ENCODE measurements at places on chromosomes 1 and 21.

DNA sequence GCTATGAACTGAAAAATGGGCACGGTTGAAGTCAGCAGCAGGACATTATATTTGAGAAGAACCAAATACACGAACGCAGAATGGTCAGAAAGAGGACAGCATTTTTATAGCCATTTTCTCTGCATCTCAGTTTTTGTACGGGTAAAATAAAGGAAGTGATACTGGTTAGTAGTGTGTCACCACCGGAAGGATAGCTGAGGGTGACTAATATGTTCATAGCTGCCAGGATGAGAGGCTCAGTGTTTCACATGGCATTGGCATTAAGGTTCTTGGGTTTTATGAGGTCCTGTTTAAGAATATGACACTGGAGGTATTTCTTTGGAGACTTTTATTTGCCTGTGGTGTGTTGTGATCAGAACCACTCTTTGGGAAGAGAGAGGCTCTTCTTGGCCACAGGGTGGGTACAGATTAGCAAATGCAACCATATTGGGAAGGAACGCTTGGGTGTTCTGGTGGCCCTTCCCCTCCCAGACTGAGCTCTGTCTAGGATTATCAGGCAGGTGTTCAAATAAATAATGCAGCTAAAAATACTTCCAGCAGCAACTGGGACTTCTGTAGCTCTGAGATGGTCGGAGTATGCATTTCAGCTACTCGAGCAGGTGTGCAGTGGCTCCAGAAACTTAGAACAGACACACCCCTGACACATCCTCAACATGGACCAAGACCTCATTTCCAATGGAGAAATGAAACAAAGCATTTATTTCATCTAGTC lies 158.2 kb downstream of the PBX1 start:
- no peak for DNase-seq

DNA sequence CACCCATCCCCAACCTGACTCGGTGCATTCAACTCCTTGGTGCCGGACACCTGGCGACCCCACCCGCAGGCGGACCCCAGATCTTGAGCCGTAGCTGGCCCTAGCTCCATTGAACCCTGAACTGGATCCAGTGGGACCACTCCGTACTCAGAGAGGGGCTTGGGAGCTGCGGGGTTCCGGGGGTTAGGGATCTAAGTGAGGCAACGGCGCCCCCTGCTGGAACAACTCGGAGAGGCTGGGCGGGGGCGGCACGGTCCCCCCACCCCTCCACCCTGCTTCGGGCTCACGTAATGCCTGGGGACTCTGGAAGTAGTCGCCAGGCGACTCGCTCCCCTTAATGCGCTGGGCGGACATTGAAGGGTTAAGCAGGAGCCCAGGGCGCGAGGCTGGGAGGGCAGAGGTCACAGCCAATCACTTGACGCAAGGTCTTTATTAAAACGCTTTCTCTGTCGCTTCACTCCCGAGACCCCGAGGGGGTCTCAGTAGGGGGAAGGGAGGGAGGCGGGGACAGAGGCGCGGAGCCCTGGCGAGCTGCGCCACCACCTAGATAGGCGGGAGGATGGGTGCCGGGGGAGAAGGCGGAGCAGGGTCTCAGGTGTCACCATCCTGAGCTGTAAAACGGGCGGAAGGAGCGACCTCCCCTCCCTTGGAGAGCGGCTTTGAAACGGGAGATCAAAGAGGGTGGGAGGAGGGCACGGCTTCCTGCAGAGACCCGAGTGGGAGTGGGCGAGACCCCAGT lies 704 bp upstream of the CRABP2 start:
- DNase-seq: no peak

GRCh38 chr1:147769106-147769505 lies 8.7 kb upstream of the GJA5 start:
- DNase-seq: no peak

DNA sequence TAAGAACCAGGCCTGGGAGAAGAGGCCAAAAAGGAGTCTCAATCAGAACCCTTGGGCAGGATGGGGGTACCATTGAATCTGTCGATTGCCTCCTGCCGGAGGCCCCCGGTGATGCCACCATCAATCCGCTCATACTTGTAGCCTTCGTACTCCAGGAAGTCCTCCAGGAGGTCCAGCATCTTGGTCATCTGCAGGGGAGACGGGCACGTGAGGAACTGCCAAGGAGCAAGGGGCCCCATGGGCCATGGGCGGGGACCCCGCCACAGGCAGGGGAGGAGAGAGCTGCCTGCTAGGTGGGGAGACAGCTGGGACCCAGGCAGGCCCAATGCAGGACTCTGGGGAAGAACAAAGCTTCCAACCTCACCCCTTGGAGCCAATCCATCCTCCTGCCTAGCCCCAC lies 48.6 kb downstream of the CHD5 start:
- no peak for DNase-seq

DNA sequence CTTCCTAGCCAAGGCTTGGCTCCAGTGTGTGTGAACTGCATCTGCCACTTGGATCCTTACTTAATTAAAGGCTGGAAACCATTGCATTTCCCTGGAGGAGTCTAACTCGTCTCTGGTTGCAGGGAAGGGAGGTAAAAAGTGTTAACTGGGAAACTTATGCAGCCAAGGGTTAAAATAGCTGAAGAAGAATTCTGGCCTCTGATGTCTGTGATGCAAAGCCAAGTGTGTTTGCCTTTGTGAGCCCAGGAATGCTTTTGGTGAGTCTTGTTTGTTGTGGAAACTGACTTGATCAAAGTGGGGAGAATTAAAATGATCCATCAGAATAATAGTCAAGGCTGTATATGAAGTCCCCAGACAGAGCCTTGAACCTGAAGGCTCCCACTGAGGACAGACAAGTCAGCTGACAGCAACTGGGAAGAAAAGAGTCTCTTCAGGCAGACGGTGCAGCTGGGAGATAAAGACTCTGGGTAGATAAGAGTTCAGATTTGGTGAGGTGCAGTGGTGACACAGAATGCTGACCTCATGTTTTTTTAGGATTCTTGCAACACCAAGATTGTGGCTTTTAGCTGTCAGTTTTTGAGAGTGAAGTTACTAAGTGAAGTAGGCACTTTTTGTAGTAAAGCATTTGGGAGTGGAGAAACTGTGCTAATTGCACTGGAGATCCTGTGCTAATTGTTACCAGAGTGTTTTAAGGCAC lies 59.5 kb upstream of the WLS start:
- DNase-seq: no peak

DNA sequence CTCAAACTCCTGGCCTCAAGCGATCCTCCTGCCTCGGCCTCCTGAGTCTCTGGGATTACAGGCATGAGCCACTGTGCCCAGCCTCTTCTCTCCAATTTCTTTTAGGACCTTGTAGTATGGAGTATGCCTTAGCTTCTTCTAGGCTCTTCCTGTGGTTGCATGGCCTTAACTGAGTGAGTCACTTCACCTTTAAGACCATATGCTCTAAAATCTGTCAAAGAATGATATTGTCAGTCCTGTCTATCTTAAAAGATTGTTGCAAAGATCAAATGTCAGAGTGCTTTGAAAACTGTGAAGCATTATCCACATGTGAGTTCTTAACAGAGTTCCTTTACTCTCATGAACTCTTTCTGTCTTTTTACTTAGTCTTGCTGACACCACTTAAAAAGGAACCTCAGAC lies 37.2 kb downstream of the ATP2B4 start:
- DNase-seq: no peak
